ENCODE measurements at places on chromosomes 4 and X. TPM values are rescaled to one million over a fixed set of nuclear protein-coding genes. Genes with fewer than 3 reads are reported as not detected.
A peak's percentile ranks its signal among the peaks of the same experiment; 100 is the strongest.

TLR8 gene
- not detected for total RNA-seq

SPATA18 gene
- total RNA-seq: 6.4 TPM

CENPVL2 gene
- not detected for total RNA-seq

GPR119 gene
- total RNA-seq: not detected

TBX22 gene
- not detected for total RNA-seq

GAGE12E gene
- total RNA-seq: not detected

ADRA2C gene
- 0.96 TPM for total RNA-seq

DHRSX gene
- 38.2 TPM for total RNA-seq

DNA sequence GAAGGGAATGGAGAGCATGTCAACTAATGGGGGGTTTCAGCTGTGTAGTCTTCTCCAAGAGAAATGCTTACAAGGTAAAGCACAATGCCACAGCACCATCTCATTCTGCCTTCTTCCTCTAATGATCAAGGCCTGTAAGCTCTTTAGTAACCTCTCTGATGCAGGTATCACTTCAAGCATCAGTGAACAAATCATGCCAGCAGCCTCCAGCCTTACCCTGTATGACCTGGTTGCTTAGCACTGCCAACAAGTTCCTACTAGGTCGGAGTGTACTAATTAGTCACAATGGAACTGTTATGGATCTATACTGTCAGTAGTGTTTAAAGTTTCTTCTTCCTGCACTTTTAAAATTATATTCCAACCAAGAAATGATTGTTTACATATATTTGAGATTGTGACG lies 197.7 kb downstream of the GRID2 start:
- H3K4me1 ChIP-seq: no peaks in the 10 kb centered on the region
- H3K27me3 ChIP-seq: no peaks in the 10 kb centered on the region
- no peak overlapping the region for H3K4me3 ChIP-seq
- DNase-seq: no peak
- no peaks in the 10 kb centered on the region for H3K36me3 ChIP-seq

DNA sequence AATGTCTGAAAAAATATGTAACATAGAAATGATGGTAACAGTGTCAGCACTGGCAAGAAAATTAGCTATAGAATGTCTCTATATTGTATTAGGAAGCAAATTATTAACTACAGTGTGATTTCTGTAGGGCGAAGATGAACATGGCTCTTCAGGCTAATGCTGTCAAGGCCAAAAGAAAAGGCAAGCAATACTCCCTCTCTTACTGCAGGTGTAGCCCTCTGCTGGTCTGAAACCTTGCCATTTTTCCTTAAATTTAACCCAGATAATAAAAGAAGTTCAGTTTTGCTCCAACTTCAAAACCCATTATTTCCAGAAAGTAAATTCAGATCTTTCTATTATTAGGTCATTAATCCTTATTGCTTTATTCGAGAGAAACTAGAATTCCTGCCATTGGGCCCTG lies 215.9 kb downstream of the LRBA start:
- DNase-seq: no peak
- no peak overlapping the region for H3K27ac ChIP-seq
- no peak overlapping the region for H3K4me3 ChIP-seq
- no peaks in the 10 kb centered on the region for H3K27me3 ChIP-seq
- no peaks in the 10 kb centered on the region for H3K36me3 ChIP-seq

- peaks cover 3% of the 10 kb centered on the region for H3K4me1 ChIP-seq
- no peaks in the 10 kb centered on the region for H3K36me3 ChIP-seq
- DNase-seq: no peak
- no peak overlapping the region for H3K4me3 ChIP-seq
Measured at GRCh38 chrX:56759736-56760409, 30.8 kb downstream of the NBDY start.

DNA sequence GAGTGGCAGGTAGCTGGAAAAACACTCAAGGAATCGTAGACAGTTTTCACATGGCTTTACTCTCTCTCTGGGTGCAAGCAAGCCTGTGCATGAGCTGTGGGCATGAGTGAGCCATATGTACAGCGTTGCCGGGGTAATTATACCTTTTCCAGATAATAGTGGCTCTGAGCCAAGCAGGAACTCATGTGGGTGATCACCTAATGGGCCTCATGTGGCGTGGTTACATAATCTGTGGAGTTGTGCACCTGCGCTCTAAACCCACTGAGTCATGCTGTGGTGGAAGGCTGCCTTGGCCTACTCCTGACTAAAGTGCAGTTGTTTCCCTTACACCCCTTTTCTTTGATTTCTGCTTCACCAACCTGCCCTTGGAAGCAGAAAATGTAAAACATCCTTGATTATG lies 1564.5 kb upstream of the PCDH10 start:
- no peak for DNase-seq
- no peaks in the 10 kb centered on the region for H3K4me1 ChIP-seq
- H3K4me3 ChIP-seq: no peak overlapping the region
- no peaks in the 10 kb centered on the region for H3K36me3 ChIP-seq
- no peaks in the 10 kb centered on the region for H3K27me3 ChIP-seq
- no peak overlapping the region for H3K27ac ChIP-seq

DNA sequence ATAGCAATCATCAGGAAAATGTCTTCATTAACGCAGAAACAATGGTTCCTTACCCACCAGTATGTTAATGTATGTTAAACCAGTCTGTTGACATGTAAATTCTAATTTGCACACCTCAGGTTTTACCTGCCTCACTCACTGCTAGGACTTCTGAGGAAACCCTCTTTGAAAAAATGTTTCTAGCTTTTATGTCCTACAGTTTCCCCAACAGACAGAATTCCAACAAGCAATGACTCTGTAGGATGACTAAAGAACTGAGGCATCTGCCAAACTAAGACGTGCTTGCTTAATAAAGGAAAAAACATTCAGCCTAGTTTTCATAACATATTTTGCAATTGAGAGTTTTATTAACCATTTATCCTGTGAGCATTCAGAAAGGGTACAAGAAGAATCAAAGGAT lies 20.6 kb upstream of the SOX3 start:
- no peak for DNase-seq
- no peaks in the 10 kb centered on the region for H3K27me3 ChIP-seq
- H3K4me1 ChIP-seq: no peaks in the 10 kb centered on the region
- H3K4me3 ChIP-seq: no peak overlapping the region
- no peaks in the 10 kb centered on the region for H3K36me3 ChIP-seq

GRCh38 chr4:96260064-96260682 lies 420.3 kb downstream of the PDHA2 start:
- no peak overlapping the region for H3K27ac ChIP-seq
- no peaks in the 10 kb centered on the region for H3K27me3 ChIP-seq
- no peaks in the 10 kb centered on the region for H3K4me1 ChIP-seq
- H3K36me3 ChIP-seq: no peaks in the 10 kb centered on the region
- DNase-seq: no peak

DNA sequence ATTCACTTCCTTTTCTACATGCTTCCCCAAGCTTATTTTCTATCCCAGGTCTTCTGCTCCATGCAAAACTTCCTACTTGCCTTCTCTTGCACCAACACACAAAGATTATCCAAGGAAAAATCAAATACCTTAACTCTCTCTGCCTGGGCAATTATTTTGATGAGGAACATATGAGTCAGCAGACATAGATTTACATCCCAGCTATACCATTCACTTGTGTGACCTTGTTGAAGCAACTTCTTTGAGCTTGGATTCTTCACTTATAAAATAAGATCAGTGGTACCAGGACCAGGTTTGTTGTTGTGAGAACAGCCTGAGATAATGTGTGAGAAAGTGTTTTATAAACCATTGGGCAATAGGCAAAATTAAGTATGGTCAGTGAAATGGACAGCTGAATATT lies 39.1 kb upstream of the TMEM192 start:
- no peaks in the 10 kb centered on the region for H3K36me3 ChIP-seq
- H3K4me3 ChIP-seq: no peak overlapping the region
- H3K4me1 ChIP-seq: no peaks in the 10 kb centered on the region

GRCh38 chr4:83340692-83341343 lies 6.2 kb upstream of the HPSE start:
- no peaks in the 10 kb centered on the region for H3K27me3 ChIP-seq
- H3K4me1 ChIP-seq: no peaks in the 10 kb centered on the region
- no peaks in the 10 kb centered on the region for H3K36me3 ChIP-seq

DNA sequence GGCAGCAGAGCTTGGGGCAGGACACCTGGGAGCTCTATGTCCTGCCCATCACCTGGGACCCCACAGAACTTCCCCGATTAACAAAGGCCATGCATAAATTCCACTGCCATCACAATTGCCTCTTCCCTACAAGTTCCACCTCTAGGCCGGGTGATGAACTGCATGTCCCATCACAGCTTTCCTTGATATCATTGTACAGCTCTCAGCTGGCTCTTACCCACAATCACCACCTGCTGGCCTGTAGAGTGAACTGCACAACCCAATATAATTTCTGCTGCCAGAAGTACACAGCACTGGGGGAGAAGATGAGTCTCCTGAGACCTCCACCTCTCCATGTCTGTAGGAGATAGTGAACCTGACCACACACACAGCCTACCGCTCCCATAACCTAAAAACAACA lies 285.0 kb upstream of the AADAT start:
- H3K27ac ChIP-seq: no peak overlapping the region
- no peaks in the 10 kb centered on the region for H3K4me1 ChIP-seq
- H3K27me3 ChIP-seq: no peaks in the 10 kb centered on the region

GRCh38 chr4:165877286-165877685 lies 4.2 kb downstream of the TLL1 start:
- peaks cover 46% of the 10 kb centered on the region for H3K27me3 ChIP-seq
- no peak overlapping the region for H3K27ac ChIP-seq
- H3K4me1 ChIP-seq: peaks cover 22% of the 10 kb centered on the region
- no peaks in the 10 kb centered on the region for H3K36me3 ChIP-seq
- no peak overlapping the region for H3K4me3 ChIP-seq

DNA sequence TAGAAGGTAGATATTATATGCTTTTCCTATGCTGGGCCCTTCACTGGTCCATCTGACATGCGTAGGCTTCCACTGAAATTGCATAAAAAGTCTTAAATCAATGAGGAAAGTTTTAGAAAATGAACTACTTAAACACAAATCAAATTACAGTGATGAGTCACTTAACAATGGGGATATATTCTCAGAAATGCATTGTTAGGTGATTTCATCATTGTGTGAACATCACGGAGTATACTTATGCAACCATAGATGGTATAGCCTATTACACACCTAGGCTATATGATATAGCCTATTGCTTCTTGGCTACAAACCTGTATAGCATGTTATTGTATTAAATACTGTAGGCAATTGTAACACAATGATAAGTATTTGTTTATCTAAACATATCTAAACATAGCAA lies 10.3 kb downstream of the STAP1 start:
- H3K27me3 ChIP-seq: no peaks in the 10 kb centered on the region
- H3K36me3 ChIP-seq: no peaks in the 10 kb centered on the region
- no peaks in the 10 kb centered on the region for H3K4me1 ChIP-seq
- H3K27ac ChIP-seq: no peak overlapping the region
- DNase-seq: no peak
- no peak overlapping the region for H3K4me3 ChIP-seq

- no peaks in the 10 kb centered on the region for H3K4me1 ChIP-seq
- H3K27me3 ChIP-seq: peaks cover 3% of the 10 kb centered on the region
- no peak for DNase-seq
- no peak overlapping the region for H3K4me3 ChIP-seq
Measured at GRCh38 chrX:13933352-13933751, 96.3 kb downstream of the GEMIN8 start.

DNA sequence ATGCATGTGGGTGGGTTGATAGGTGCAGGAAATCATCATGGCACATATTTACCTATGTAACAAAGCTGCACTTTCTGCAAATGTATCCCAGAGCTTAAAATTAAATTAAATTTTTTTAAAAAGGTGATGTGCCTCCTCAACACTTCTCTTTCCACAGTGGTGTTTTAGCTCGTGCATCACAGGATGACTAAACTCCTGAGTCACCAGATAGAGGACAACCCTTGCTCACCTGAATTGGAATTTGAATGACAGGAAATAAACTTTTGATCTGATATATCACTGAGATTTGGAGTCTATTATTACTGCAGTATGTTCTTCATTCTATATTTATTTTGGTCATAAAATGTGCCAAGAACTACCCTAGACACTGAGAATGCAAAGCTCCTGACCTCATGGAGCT lies 185.3 kb downstream of the MAPK10 start:
- H3K27ac ChIP-seq: no peak overlapping the region
- no peaks in the 10 kb centered on the region for H3K4me1 ChIP-seq
- no peak for DNase-seq
- H3K27me3 ChIP-seq: no peaks in the 10 kb centered on the region

DNA sequence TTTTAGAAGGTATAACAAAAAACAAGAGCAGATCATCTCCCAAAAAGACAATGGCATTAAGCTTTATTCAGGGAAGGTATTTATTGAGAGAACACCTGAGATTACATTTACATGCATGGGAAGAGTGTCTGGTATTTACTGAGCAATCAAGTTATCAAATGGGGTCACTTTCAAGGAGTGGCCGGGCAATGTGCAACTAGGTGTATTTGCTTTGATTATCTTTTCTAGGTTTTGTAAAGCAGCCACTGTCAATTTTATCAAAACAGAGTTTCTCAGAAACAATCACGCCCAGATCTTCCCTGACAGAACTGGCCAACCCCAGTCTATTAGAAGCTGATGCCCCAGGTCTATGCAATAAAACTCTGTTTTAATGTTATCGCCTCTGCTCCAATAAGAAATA lies 169.5 kb downstream of the GLRA2 start:
- H3K36me3 ChIP-seq: no peaks in the 10 kb centered on the region
- H3K27ac ChIP-seq: no peak overlapping the region
- H3K27me3 ChIP-seq: no peaks in the 10 kb centered on the region
- H3K4me3 ChIP-seq: no peak overlapping the region
- peak; percentile 10 for DNase-seq
- H3K4me1 ChIP-seq: no peaks in the 10 kb centered on the region

GRCh38 chrX:77070202-77070918 lies 376.8 kb upstream of the FGF16 start:
- H3K4me3 ChIP-seq: no peak overlapping the region
- no peak for DNase-seq
- no peak overlapping the region for H3K27ac ChIP-seq
- no peaks in the 10 kb centered on the region for H3K36me3 ChIP-seq

- peak overlapping the region; percentile 39 for H3K27ac ChIP-seq
- no peaks in the 10 kb centered on the region for H3K4me1 ChIP-seq
- DNase-seq: peak; percentile 71
- H3K36me3 ChIP-seq: no peaks in the 10 kb centered on the region
Measured at GRCh38 chrX:129636175-129636681, 18.5 kb downstream of the APLN start.

DNA sequence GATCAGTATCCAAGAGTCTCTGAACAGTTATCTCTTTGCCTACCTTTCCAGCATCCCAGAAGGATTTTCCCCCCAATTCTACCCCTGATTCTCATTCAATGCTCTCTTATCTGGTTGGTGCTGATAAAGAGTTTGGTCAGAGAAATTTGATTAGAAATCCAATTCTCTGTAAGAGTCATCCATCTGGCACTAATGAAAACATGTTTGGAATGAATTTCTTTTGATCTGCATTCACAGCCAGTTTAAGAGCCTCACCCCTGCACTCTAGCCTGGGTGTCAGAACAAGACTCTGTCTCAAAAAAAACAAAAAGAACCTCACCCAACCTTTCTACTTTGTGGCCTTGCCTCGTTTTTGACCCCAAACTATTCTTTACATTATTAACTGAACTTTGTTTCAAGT lies 122.1 kb downstream of the MANBA start:
- no peaks in the 10 kb centered on the region for H3K36me3 ChIP-seq
- no peak overlapping the region for H3K4me3 ChIP-seq
- no peaks in the 10 kb centered on the region for H3K4me1 ChIP-seq

- H3K4me1 ChIP-seq: no peaks in the 10 kb centered on the region
- H3K27me3 ChIP-seq: no peaks in the 10 kb centered on the region
- no peak overlapping the region for H3K27ac ChIP-seq
- peak; percentile 10 for DNase-seq
Measured at GRCh38 chr4:144894573-144894972, 203.4 kb downstream of the ANAPC10 start.

GRCh38 chr4:121370729-121371325 lies 10.0 kb downstream of the QRFPR start:
- H3K36me3 ChIP-seq: no peaks in the 10 kb centered on the region
- H3K27ac ChIP-seq: no peak overlapping the region
- peak; percentile 11 for DNase-seq
- no peaks in the 10 kb centered on the region for H3K4me1 ChIP-seq

Measured in transverse colon (tissue), 4 donors.